Regular cardiac myocyte (primary cell): ENCODE measurements at places on chromosomes 1 and 21. TPM values are rescaled to one million over a fixed set of nuclear protein-coding genes. Genes with fewer than 3 reads are reported as not detected.

Gene GBP5
- under 0.01 and 0.38 TPM in 2 replicates for total RNA-seq

Gene DMBX1
- total RNA-seq, result not detected in 2 replicates

Gene FAM89A
- 2.1 and 5.9 TPM in 2 replicates for total RNA-seq

Gene AGBL4
- total RNA-seq, result not detected in 2 replicates

Gene LEFTY2
- total RNA-seq, result under 0.01 TPM in 1 of 2 replicates, not detected in the other

Gene SPATA46
- total RNA-seq, result not detected in 2 replicates

Gene CAMK1G
- 0.77 and 0.85 TPM in 2 replicates for total RNA-seq

Gene SIPA1L2
- total RNA-seq, result 2.7 and 5.1 TPM in 2 replicates

Gene OLFM3
- total RNA-seq, result not detected in 2 replicates

Gene TTLL7
- 15.0 and 19.4 TPM in 2 replicates for total RNA-seq

Gene NTRK1
- 0.77 and 1.1 TPM in 2 replicates for total RNA-seq

Gene MFAP2
- total RNA-seq, result 4.6 and 7.9 TPM in 2 replicates

Gene TNFRSF8
- under 0.01 and 0.56 TPM in 2 replicates for total RNA-seq

Gene FLG2
- not detected in 2 replicates for total RNA-seq

Gene UBASH3A
- not detected in 2 replicates for total RNA-seq

Gene DNASE2B
- not detected in 2 replicates for total RNA-seq

Gene WNT2B
- 1.5 and 3.4 TPM in 2 replicates for total RNA-seq

Gene PPFIA4
- total RNA-seq, result 9.0 and 39.2 TPM in 2 replicates

Gene OR2T11
- total RNA-seq, result not detected in 2 replicates

Gene C1orf185
- not detected in 2 replicates for total RNA-seq

Gene DMRTA2
- total RNA-seq, result under 0.01 TPM in 1 of 2 replicates, not detected in the other

Gene S100A1
- total RNA-seq, result not detected in 2 replicates

Gene SLC6A17
- 0.28 and 0.96 TPM in 2 replicates for total RNA-seq

Gene MROH9
- 0.38 and 0.85 TPM in 2 replicates for total RNA-seq

Gene CLDN19
- total RNA-seq, result under 0.01 TPM in 1 of 2 replicates, not detected in the other

Gene SRSF10
- 77.8 and 109 TPM in 2 replicates for total RNA-seq

Gene NSUN4
- 12.4 and 19.2 TPM in 2 replicates for total RNA-seq

Gene OLFML3
- total RNA-seq, result 7.5 and 26.2 TPM in 2 replicates

Gene CD1B
- not detected in 2 replicates for total RNA-seq

Gene GUCA2A
- total RNA-seq, result not detected in 2 replicates

Gene CCT3
- 510 and 886 TPM in 2 replicates for total RNA-seq

Gene TNNT2
- total RNA-seq, result not detected in 2 replicates

Gene CATSPER4
- total RNA-seq, result not detected in 2 replicates

Gene PTGS2
- 38.2 and 47.4 TPM in 2 replicates for total RNA-seq

Gene NBPF20
- 1.7 and 2.3 TPM in 2 replicates for total RNA-seq

Gene ZSCAN20
- 10.9 and 12.7 TPM in 2 replicates for total RNA-seq

Gene CNR2
- not detected in 2 replicates for total RNA-seq

Gene S1PR1
- 3.1 and 23.6 TPM in 2 replicates for total RNA-seq

Gene CFHR1
- total RNA-seq, result 0.19 and 0.56 TPM in 2 replicates

Gene AMY1A
- total RNA-seq, result not detected in 2 replicates

Gene RNU5D-1
- not detected in 2 replicates for total RNA-seq

Gene TRNP1
- total RNA-seq, result 12.1 and 17.4 TPM in 2 replicates

Gene RCSD1
- total RNA-seq, result 0.38 and 1.7 TPM in 2 replicates

Gene ELAPOR1
- under 0.01 and 0.28 TPM in 2 replicates for total RNA-seq

Gene HIVEP3
- 1.5 and 2.0 TPM in 2 replicates for total RNA-seq

Gene BSND
- total RNA-seq, result not detected in 2 replicates

Gene KRTAP22-2
- not detected in 2 replicates for total RNA-seq

Gene C1QB
- total RNA-seq, result not detected in 2 replicates
